ENCODE measurements at places on chromosomes 2 and 18.
A peak's percentile ranks its signal among the peaks of the same experiment; 100 is the strongest.

DNA sequence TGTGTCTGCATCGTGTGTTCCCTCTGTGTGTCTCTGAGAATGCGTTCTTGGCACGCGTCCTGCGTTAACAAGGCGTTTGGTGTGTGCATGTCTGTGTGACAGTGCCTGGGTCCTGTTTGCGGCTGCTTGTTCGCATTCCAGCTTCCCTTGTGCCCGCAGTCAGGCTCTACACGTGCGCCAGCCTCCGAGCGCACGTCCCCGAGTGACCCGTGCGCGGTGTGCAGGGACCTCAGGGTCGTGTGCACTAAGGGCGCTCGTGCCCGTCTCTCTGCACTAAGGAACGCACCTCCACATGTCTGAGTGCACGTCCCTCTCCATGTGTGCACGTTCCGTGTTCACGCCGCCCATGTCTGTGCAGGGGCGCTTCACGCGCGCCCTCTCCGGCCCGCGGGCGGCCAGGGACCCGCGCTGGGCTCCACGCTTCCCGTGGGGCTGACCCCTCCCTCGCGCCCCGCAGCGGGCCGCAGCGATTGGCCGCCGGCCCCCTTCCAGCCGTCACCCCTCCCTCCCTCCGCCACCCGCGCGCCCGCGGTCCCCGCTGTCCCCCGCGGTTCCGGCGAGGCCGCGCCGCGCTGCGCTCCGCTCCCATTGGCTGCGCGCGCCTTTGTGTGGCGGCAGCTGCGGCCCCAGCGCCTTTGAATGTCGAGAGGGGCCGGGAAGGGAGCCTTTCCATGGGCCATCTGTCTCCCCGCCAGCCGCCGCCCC, 229.4 kb downstream of the HAUS1 start:
- peak; percentile 26 for DNase-seq

- DNase-seq, result no peak
These were observed 55.2 kb downstream of the TMEM247 start for GRCh38 chr2:46534589-46534988.

DNA sequence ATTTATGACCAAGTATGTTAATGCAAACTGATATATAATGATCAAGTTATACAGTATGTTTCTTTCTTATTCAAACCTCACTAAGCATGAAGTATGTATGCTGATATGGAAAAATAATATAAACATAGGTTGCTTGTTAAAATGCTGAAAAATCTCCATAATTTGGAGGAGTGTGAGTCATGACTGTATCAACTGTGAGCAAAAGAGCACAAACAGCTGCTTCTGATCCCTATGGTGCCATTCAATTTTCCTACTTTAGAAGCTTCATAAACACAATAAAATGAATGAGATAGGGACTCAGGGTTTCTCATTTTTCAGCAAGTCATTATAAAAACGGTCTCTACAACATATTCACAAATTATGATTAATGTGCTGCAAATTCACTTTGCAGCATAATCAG, 129.9 kb upstream of the TFPI start:
- no peak for DNase-seq

DNA sequence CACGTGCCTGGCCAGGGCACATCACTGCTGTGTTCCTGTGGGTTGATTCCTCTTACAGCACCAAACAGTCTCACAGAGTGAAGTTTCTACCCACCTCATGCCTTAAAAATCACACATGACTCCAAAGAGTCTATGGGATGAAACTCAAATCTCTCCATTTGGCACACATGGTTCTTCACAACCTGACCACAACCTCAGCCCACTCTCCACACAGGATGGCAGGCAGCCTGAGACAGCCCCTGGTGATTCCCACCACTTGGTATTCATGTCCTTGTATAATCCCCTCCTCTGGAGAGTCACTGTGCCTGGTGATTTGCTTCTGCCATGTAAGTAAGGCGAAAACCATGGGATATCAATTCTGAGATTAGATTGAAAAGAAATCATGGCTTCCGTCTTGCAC, 46.2 kb downstream of the LBH start:
- no peak for DNase-seq
